ENCODE measurements at places on chromosomes 3 and 15.

DNA sequence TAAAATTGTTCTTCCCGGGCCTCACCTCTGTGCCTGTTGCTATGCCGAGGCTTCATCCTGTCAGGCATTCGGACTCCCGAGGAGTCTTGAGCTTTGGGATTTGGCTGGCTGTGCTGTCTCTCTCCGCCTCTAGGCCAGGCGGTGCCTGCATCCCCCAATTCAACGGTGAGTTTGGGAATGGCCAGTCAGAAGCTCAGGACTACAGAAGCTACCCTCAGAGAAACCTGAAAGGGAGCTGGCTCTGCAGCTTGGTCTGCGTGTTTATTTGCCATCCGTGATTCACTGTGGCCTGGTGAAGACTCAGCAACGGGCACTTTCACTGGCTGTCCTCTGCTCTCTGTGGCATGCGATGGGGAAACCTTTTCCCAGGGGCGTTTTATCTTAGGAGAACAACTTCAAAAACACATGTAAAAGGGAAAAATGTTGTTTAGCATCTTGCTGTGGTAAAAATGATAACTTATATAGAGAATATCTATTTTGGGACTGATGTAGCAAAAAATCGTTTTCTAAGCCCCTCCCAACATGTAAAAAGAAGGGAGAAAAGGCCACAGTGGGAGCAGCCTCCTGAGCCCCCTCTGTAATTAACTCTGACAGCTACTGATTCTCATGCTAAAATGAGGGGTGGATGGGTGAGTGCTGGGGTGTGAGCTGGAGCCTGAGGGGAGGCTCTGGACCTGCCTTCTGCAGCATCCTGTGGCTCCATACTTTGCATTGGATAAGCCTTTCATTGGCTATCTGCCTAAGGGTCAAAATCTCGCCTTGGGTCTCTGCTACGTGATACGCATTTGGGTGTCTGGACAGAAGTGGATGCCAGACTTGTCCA is 103.4 kb upstream of the KLHL25 start:
- no peak for DNase-seq

GRCh38 chr3:93931597-93932229 is 42.0 kb downstream of the PROS1 start:
- no peak for DNase-seq

DNA sequence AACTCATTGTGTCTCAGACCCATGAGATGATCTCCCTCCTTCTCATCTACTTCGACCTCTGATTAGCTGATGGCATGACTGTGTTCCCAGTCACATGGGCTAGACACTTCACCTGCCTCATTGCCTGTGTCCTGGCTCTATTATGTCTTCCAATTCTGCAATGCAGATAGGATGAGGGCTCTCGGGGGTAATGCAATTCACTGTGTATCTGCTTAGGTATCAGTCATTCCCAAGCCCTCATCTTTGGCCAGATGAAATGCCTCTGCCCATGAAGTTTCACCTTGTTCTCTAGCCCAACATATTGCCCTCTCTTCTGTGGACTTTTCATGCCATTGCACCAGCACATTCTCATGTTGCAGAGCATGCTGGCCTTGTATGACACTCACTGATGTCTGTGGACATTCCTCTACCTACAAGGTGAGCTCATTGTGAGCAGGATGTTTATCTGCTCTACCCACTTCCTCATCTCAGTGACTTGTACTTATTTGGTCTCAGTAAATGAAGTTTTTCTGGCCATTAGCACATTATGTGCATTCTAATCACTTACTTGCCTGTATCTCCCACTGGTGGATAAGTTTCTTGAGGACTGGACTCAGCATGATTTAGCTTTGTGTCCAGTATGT is 32.3 kb downstream of the MOBP start:
- DNase-seq = no peak

GRCh38 chr3:170520996-170521395 is 64.9 kb downstream of the SLC7A14 start:
- peak; percentile 44 for DNase-seq

GRCh38 chr3:64612082-64612860 is 75.5 kb downstream of the ADAMTS9 start:
- DNase-seq = peak; percentile 24

- DNase-seq = no peak
Measured at GRCh38 chr15:66007663-66008262, 138.5 kb downstream of the RAB11A start.
